ENCODE measurements at places on chromosomes 4 and X.
A peak's percentile ranks its signal among the peaks of the same experiment; 100 is the strongest.

DNA sequence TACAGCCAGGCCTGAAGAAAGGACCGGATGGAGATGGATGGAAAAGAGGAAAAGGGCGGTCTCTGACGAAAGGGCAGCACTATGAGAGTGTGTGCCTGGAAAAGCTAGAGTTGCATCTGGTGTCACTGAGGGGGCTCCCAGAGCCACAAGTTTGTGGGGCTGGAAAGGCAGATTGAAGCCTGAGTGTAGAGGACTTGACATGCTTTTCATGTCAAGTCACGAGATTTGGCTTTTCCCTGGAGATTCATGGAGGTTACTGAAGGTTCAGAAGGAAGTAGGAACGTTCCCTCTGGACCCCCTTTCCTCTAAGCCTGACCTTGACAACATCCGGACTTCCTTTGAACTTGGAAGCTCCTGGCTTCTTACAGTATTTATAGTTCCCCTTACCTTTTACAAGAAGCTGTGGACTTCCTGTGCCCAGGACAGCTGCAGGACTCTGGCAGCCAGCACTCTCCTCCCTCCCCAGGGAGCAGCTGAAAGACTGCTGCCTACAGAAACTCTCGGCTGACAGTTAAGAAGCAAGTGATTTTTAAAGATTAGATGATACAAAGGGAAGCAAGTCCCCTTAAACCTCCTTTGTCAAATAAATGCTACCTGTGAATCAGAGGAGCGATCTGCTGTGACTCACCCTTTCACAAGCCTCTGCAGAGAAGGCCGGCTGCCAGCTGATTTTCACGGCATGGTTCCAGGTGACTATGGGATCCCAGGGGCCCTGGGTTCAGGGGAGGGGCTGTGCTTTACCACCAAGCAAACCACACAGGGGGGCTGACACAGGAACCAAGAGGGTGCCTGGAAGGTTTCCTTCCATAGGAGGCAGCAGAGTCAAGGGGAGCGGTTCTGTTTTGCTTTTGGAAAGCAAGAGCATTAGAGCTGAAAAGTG is 72.9 kb upstream of the STIM2 start:
- DNase-seq = peak; percentile 78

GRCh38 chr4:113835005-113835404 is 73.5 kb upstream of the CAMK2D start:
- peak; percentile 68 for DNase-seq

GRCh38 chr4:8227771-8228318 is 28.8 kb downstream of the SH3TC1 start:
- DNase-seq = no peak

- DNase-seq = no peak
Measured at GRCh38 chrX:150692831-150693724, at the start of gene MTMR1. Gene MTMR1 (plus strand): TSS chrX:150693396. CDS start chrX:150693531, 135 bp downstream.

GRCh38 chr4:105148776-105149175 is 2.1 kb downstream of the TET2 start:
- DNase-seq = peak; percentile 23

- no peak for DNase-seq
Measured at GRCh38 chr4:187576751-187577150, 418.8 kb upstream of the ZFP42 start.

DNA sequence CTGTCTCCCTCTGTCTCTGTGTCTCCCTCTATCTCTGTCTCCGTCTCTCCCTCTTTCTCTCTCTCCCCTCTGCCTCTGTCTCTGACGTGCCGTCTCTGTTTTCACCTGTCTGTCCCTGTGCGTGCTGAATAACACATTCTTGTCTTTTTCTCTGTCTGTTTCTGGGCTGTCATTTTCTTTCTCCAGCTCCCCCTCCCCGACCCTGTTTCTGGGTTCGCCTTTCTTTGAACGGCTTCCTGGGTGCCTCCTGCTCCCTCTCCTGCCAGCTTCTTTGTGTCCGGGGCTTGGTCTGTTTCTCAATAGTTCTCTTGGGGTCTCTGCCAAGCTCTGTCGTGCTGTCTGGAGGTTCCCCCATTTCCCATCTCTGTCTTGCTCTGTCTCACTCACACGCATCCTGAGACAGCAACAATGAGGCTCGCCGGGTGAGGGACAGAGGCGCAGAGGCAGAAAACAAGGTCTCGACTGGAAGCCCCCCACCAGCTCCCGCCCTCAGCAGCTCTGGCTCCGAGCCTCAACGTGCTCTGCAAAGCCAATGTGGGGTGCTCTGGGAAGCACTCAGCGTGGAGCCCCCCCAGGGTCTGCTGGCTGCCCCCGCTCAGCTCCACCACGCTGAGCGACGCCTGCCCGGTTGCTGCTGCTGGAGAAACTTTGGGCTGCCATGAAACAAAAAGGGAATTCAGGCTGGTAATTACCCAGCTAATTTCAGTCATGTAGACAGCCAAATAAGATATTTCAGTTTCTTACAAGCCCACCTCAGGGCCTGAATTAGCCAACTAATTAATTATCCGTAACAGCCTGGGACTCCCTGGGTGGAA is 3.4 kb downstream of the CPLX1 start:
- no peak for DNase-seq

GRCh38 chrX:103405009-103405333 is 28.6 kb downstream of the BEX3 start:
- DNase-seq = no peak

- no peak for DNase-seq
Measured at GRCh38 chrX:22889819-22890218, 109.9 kb upstream of the DDX53 start.

DNA sequence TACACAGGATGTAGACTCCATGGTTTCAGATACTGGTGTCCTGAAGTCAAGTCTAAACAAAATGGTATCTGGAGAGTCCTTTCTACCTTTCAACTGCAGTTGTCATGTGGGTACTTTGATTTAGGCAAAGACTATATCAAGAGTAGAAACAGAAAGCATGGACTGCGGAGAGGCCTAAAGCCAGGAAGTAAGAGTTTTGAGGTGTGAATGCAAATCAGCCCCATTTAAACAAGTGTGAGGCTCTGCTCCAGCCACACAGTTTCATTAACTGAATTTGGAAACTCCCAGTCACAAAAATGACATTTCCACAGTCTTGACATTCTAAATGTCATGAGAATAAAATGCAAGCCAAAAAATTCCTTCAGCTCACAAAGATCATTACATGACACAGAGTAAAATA is 87.2 kb upstream of the MCF2 start:
- no peak for DNase-seq

GRCh38 chr4:5930876-5931275 is 38.0 kb upstream of the CRMP1 start:
- no peak for DNase-seq

- peak; percentile 15 for DNase-seq
Measured at GRCh38 chr4:47213106-47213505, 181.7 kb downstream of the GABRB1 start.

- DNase-seq = no peak
Measured at GRCh38 chrX:135543924-135544323, 23.5 kb downstream of the INTS6L start.

GRCh38 chrX:16023790-16024734 is 99.3 kb upstream of the GRPR start:
- DNase-seq = peak; percentile 29

- DNase-seq = no peak
Measured at GRCh38 chr4:76201276-76201675, 12.3 kb downstream of the SCARB2 start.

DNA sequence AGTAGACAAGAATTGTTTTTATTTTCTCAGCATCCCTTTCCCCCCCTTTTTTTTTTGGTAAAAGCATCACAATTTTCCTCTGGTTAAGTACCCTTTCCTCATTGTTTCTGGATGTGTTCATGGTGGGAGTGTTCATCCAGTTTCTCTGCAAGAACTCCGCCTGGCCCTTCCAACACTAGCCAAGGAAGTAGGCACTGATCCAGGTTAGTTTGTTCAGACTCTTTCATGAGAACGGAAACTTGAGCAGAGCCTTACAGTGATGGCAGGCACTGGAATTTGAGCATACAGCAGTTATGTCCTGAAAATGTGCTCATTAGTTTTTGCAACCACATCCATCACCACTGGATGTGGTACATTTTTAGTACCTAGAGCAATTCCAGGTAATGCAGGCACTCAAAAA is 336.1 kb upstream of the BOD1L1 start:
- peak; percentile 62 for DNase-seq

All from astrocyte of the spinal cord (primary cell).